Kidney tubule cell (primary cell): ENCODE measurements at places on chromosomes 16 and 17.

- DNase-seq, result no peak
These were observed 7.3 kb downstream of the MYOCD start for GRCh38 chr17:12672947-12673346.

- no peak for DNase-seq
These were observed 235.2 kb upstream of the TNRC6C start for GRCh38 chr17:77723071-77723908.

GRCh38 chr17:3603119-3603869, 5.9 kb downstream of the TRPV1 start:
- peak; percentile 64 for DNase-seq

DNA sequence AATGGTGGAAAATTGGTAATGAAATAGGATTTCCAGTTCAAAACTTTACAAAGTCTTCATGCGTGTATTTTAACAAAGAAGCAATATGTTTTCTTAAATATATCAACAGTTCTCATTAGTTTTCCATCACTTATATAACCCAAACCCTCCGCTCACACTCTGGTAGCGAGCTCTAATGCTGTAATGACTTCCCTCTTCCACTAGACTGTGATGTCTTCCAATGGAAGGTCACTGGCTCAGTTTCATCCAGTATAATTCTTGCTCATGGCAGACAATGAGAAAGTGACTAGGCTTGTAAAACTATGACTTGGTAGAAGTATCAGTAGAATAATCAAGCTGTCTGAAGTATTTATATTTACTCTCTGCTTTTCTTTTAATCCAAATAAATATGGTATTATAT, 32.8 kb downstream of the NETO2 start:
- DNase-seq, result no peak

DNA sequence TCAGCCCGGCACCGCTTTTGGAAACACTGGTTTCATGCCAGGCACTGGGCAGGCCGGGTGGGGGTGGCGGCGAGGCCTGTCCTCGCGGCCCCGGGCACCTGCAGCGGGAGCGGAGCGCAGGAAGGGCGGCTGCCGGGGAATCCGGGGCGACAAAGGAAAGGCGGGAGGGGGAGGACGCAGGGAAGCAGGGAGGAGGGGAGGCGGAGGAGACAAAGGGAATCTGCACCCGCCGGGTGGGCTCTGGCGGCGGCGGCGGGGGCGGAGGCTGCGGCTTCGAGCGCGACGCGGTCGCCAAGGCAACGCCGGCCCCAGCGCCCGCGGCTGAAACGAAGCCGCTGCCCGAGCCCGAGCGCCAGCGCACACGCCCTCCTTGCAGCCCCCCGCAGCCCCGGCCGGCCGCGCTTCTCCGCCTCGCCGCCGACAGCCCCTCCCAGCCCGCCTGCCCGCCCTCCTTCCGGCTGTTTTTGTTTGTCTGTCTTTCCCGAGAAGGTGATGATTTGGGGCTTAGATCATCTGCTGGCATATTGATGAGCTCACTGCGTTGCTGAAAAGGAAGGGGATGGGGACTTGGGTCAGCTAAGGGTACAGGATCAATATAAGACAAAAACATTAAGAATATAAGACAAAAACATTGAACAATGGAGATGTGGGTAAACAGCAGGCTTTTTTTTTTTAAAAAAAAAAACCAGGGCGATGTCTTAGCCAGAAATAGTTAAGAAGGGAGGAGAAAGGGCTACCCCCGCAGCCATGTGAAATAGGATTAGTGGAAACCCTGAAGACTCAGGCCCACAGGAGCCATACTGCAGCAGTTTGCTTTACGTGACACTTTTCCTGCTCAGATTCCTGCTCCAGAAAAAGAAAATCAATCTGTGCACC, 32.7 kb downstream of the CDK5R1 start:
- DNase-seq, result peak; percentile 81

GRCh38 chr17:17269926-17270773, 10.9 kb downstream of the COPS3 start:
- no peak for DNase-seq

DNA sequence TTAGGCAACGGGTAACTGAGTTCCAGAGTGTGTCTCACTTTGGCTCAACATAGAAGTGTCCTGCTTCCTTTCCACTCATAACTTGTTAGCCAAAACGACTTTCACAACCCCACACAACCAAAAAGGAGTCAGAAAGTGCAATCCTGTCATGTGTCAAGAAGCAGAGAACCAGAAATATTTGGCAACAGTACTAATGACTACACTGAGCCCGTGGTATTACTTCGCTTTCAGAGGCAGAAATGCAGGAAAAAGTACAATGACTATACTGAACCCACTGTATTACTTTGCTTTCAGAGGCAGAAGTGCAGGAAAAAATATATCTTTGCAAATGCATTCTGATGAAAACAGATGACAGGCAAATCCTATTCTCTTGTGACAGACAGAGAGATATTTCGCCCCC, 484.6 kb downstream of the KIF2B start:
- no peak for DNase-seq

DNA sequence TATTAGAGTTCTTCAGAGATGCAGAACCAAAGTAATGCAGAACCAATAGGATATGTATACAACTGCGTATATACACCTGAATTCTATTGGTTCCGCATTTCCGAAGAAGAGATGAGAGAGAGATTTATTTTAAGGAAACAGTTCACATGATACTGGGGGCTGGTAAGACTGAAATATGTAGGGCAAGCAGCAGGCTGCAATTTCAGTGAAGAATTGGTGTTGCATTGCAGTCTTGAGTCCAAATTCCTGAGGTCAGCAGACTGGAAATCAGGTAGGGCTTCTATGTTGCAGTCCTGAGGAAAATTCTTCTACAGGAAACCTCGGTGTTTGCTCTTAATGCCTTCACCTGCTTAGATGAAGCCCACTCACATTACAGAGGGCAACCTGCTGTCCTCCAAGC, 128.2 kb upstream of the MED13 start:
- peak; percentile 58 for DNase-seq

DNA sequence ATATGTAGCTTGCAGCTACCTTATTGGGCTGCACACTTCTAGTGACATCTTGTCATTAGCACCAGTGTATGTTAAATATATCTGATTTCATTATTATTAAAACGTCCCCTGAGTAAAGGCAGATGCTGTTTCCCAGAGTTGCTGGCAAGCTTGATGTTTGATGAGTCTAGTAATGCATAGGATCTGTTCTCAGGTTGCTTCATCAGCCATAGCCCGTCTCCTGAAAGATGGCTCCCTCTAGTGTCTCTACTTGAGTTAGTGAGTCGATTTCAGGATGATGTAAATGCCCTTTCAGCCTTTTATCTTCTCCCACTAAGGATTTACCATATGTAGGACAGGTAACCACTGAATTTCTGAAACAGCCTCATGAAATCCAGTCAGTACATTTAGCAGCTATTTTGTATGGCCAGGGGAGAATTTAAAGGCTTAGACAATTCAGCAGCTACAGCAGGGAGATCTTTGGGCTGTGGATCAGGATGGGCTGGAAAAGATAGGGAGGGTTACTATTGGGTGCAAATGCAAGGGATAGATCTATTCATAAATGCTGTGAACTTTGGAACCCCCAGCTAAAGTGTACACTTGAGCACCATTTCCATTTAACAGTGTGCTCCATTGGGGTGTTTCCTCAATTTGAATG, 376.3 kb downstream of the CNTNAP4 start:
- DNase-seq, result peak; percentile 56

DNA sequence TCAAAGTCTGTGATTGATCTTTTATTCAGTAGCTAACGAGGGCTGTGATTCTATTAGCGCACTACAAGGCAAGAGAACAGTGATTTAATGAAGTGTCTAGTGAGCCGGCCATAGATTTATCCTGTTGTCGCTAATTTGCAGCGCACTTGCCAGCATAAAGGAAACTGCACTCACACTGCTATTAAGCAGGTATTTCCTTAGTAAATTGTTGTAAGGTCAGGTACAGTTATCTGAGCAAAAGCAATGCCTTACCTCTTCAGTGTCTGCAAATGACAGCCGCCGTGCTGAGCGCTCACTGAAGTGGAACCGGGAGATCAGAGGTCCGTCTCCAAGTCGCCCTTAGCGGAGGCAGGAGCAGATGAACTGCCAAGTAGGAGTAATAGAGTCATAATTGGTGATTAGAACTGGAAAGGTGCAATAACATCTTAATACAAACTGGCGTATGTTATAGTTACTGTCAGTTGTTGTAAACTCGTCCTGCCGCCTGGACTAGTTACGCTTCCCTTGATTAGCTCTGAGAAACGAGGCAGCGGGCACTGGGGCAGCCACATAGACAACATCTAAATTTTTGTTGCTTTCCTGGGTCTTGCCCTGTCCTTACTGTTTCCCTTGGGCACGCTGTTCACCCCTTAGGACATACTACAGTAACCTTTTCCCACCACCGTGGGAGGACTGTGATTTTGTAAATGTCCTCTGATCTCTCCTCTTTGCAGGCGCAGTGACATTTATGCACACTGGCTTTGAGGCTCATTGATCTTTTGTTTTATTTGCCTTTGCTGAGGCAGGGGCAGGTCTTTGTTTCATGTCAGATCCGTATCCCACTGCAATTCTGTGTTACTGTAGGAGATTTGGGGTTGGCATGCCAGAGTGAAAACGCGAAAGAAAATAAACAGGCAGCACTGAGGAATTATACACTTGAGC, 363.1 kb downstream of the WWOX start:
- DNase-seq, result peak; percentile 39

- DNase-seq, result peak; percentile 20
These were observed 12.8 kb upstream of the CES3 start for GRCh38 chr16:66948134-66948836.

- no peak for DNase-seq
These were observed 11.2 kb downstream of the RTN4RL1 start for GRCh38 chr17:2013994-2014317.

DNA sequence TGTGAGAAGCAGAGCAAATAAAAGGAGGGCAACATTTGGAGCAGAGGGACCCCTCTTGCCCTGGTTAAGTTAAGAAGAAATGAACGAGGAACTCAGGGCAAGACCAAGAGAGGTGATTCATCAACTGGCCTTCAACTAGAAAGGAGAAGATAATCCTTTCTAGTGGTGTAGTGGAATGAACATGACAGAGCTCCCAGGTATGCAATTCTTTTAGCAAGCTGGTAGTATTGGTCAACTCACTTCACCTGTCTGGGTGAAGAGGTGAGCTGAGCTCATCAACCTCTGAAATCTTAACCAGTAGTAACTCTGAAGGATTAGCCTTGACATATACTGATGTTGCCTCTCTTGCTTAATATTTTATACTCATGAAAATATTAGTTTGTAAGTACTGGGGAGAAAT, 1024.7 kb upstream of the GOT2 start:
- DNase-seq, result peak; percentile 13

GRCh38 chr16:55021595-55022475, 91.2 kb downstream of the IRX5 start:
- peak; percentile 25 for DNase-seq

DNA sequence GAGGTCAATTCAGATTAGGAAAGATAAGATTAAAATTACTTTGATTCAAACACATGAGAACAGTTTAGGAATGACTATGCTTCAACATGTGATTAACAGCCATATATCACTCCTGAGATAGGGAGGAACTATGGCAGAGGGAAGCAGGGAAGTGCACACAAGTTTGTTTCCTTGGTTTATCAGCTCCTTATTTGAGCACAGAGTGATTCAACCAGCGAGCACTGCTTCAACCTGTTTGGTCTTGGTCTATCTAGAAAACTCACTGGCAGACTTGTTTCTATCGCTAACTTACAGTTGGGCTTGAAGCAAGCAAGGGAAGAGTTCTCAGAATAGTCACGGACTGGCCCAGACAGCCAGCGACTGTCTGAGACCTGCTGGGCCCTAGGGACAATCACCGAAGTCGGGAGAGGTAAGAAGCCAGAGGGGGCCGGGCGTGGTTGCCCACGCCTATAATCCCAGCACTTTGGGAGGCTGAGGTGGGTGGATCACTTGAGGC, 23.5 kb downstream of the TUBG1 start:
- no peak for DNase-seq

DNA sequence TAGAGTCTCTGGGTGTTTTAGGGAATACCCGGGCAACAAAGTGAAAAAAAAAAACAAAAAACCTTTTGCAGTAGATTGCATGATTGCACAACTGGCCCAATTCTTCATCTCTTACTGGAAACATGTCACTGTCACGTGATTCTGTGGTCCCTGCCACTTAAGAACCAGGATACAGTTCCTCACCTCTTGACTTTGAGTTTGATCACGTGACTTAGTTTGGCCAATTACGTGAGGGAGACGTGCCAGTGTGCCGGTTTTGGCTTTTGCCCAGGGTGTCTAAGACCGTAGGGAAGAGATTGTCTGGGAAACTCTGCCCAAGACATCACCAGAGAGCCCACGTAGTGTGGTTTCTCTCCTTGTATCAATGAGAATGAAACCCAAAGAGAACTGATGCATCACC, 88.7 kb downstream of the GRIN2A start:
- DNase-seq, result no peak

GRCh38 chr17:75764417-75764710, 628 bp downstream of the GALK1 start:
- no peak for DNase-seq

GRCh38 chr17:62819511-62820221, 11.6 kb upstream of the MARCHF10 start:
- peak; percentile 99 for DNase-seq

GRCh38 chr17:72125742-72126141, 4.9 kb downstream of the SOX9 start:
- peak; percentile 43 for DNase-seq

DNA sequence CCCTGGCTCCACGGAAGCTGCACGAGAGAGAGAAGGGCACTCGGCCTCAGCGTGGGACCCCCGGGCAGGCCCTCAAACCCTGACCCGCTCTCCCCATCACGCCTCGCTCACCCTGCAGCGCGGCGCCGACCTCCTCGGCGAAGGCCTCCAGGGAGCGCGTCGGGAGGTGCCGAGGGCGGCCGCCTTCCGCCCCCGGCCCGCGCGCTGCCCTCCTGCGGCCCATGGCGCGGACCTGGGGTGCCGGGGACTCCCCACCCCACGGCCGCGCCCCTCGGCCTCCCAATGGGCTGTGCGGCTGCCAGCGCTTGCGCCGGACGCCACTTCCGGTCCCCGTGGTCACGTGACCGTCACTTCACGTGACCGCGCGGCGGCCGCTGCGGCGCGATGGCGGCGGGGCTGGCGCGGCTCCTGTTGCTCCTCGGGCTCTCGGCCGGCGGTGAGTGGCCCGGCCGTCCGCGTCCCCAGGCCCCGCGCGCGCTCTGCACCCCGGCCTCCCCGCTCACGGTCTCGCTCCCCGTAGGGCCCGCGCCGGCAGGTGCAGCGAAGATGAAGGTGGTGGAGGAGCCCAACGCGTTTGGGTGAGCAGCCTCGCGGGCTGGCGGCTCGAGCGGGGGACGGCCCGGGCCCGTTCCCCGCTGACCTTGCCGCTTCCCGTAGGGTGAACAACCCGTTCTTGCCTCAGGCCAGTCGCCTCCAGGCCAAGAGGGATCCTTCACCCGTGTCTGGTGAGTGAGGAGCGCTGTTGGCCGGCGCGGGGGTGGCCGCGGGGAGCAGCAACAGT, at the start of the genes GNPTG and TSR3:
GNPTG (plus strand) TSS at position 350 of the 781 bp plus-strand sequence; CDS start at position 385, 35 bp downstream.
TSR3 (minus strand) TSS at position 297 of the 781 bp plus-strand sequence; CDS start at position 223, 74 bp downstream.
- peak; percentile 89 for DNase-seq

- no peak for DNase-seq
These were observed 44.1 kb upstream of the ACSF3 start for GRCh38 chr16:89049484-89050118.
